Activated CD4-positive, alpha-beta T cell treated with anti-CD3 and anti-CD28 coated beads for 4 hours (primary cell): ENCODE measurements at places on chromosomes 13 and 19.
A peak's percentile ranks its signal among the peaks of the same experiment; 100 is the strongest.

- no peak for DNase-seq
These were observed 107.8 kb downstream of the SGCG start for GRCh38 chr13:23288564-23288963.

- no peak for DNase-seq
These were observed 4.4 kb downstream of the EFNB2 start for GRCh38 chr13:106530980-106531481.

DNA sequence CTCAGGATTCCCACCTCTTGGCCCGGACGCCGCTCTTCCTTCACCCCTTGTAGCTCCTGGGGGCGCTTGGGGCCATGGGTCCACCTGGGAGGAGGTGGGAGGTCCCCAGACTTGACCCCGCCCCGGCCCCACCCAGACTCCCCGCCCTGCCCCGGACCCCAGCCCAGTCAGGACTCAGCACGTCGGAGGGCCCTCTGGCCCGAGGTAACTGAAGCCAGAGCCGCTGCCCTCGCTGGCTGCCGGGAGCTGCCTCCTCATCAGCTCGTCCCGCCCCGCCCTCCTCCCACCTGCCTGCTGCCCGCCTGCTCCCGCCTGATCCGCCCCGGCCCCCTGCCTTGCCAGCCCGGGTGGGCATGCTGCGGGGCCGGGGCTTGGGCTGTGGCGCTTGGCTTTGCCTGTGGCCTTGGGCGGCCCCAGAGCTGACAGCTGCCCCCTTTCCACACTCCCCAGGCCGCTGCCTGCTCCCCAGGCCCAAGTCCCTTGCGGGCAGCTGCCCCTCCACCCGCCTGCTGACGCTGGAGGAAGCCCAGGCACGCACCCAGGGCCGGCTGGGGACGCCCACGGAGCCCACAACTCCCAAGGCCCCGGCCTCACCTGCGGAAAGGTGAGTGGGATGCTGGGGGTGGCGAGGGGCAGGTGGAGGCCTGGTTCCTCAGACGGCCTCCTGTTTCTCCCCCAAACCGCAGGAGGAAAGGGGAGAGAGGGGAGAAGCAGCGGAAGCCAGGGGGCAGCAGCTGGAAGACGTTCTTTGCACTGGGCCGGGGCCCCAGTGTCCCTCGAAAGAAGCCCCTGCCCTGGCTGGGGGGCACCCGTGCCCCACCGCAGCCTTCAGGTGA is 9.4 kb downstream of the ARHGAP33 start:
- no peak for DNase-seq

- DNase-seq: peak; percentile 75
These were observed 9.3 kb downstream of the POU2F2 start for GRCh38 chr19:42122691-42123607.

DNA sequence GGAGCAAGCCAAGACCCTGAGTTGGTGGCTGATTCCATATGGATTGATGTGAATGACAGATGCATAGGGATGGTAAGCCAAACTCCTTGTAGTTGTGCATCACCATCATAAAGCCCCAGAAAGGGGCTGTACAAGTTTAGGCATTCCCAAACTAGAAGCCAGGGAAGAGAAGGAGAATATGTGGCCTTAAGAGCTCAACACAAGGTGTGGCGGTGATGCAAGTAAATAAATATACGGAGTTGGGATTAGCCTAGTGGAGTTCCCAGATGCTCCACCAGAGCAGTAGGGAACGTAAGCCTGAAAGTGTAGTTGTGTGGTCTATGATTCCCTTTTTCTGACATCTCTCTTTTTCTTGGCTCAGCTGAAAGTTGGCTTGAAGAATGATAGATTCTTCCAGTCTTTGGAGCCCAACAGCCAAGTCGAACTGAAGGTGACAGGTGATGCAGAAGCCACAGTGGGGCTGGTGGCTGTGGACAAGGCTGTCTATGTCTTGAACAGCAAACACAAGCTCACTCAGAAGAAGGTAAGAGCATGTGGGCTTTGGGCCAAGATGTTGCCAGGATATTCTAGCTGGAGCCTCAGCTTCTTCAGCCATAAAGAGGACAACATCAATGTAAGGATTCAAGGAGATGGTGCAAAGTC is 30.1 kb downstream of the RDH8 start:
- no peak for DNase-seq

- no peak for DNase-seq
These were observed 1134.3 kb downstream of the SLITRK1 start for GRCh38 chr13:82747958-82748357.

GRCh38 chr13:106795847-106796246 is 227.9 kb upstream of the ARGLU1 start:
- no peak for DNase-seq

- no peak for DNase-seq
These were observed 194.6 kb upstream of the NBEA start for GRCh38 chr13:34747507-34747906.

DNA sequence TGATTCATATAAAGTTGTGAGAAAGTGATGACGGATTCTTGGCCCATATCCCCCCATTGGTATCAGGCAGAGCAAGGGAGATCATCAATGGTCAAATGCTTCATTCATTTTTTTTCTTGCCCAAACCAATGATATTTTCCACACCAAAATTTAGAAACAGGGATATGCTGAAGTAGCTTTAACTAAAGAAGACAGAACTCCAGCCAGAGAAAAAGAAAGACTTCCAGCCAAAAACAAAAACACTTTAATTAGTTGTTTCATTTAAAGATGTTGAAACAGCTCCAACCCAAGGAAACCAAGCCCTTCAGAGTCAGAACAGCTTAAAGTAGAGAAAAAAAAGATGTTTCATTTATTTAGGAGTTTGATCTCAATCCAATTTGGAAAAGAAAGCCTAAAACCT is 358.9 kb upstream of the NBEA start:
- DNase-seq: no peak

DNA sequence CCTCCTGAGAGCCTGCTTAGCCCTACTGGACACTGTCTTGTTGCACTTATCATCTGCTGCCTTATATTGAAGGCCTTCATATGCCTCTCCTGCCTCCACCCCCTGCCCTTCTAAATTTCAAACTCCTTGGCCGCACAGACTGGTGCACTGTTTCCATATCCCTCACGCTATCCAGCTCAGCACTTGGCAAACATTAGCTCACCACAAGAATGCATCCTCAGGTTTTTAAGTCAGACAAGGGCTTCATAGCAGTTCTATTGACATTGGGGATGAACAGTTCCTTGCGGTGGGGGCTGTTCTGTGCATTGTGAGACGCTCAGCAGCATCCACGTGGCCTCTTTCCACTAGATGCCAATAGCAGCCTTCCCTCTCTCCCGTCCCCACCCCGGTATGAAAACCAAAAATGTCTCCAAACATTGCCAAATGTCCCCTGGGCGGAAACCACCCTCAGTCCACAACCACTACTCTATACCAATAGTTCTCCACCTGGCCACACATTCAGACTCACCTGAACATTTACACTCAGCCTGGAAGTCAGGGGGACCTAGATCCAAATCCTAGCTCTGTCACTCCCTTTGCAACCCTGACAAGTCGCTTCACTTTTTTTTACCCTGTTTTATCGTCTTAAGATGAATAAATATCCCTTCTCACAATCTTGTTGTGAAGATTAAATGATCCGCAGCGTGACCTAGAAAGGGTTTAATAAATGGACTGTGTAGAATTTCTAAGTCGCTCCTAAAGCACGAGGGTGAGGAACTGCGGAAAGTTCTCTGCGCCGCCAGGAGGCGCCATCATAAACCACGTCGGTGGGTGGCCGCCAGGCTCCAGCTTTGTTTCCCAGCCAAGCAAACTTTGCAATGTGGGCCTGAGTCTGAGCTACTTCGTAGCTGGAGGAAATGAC is 3.6 kb upstream of the CEACAM3 start:
- peak; percentile 60 for DNase-seq

DNA sequence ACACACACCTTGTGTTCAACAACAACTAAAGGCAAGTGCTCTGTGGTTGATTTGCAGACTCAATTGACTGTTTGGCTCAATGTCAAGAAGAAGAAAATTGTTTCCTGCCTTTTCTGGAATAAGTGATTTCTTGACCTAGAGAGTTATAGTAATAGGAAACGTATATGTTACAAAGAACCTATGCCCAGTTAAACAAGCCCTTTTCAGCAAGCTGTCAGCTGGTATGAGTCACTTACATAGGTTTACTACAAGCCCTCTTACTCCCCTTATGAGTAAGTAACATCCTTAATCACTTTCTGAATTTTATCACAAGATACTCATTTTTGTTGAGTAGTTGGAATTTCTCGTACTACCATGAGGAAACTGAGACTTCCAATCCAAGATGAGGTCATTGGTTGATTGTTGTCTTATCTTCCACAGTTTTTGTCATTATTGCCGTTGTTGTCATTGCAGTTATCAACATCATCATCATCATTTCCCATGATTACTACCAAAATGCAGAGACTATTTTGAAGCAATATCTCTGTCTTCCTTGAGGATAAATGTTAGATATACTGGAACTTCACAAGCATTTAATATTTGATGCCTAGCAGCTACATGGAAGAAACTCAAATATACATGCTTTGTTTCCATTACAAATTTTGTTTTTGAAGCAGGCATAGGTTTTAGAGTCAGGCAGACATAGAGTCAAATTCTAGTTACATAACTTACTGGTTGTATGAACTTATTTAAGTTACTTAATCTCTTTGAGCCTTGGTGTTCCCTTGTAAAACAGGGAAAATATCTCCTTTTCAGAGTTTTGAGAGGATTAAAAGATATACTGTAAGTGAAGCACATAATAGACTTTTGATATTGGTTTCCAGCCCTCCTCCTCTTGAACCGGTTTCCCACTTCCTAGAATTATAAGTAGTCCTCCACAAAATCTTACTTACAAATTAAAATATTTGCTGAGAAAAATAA is 106.0 kb downstream of the RAP2A start:
- DNase-seq: no peak

- DNase-seq: no peak
These were observed 16.0 kb upstream of the MRI1 start for GRCh38 chr19:13748169-13748828.

- no peak for DNase-seq
These were observed 411.6 kb upstream of the SLITRK5 start for GRCh38 chr13:87259479-87260083.

DNA sequence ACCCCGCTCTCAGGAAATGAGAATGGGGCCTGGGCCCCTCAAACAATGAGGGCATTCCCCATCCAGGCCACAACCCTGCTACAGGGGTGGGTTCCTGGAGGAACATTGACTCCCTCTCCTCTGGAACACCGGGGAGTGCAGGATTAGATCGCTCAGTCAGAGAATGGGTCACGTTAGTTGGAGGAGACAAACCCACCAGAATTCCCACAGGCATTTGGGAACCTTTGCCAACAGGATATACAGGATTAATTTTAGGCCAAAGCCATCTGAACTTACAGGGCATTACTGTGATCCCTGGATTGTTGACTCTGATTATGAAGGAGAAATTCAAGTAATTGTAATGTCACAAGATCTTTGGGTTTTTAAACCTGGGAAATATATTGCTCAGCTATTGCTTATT is 2.6 kb downstream of the ERVK3-1 start:
- DNase-seq: no peak

- DNase-seq: no peak
These were observed 182.0 kb upstream of the STARD13 start for GRCh38 chr13:33467556-33467955.

DNA sequence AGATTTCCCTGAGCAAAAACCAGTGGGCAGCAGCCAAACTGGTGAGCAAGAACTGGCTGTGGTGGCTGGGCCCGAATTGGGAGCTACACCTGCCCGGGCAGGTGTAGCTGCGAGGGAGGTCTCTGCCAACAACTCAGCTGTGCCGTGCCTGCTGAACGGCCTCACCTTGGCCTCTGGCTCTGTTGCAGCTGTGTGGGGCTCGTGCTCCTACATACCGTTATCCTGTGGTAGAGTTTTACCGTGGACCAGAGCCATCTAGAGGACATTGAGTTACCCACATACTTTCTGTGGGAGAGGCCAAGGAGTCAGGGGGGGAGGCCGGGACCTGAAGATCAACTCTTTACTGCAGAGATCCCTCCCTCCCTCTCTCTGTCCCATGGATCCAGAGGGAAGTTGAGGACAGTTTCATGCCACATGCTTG is 113.2 kb downstream of the TM9SF2 start:
- peak; percentile 21 for DNase-seq

GRCh38 chr13:76735641-76736040 is 150.6 kb downstream of the KCTD12 start:
- DNase-seq: no peak

GRCh38 chr19:56324436-56324835 is 9.8 kb upstream of the ZSCAN5A start:
- DNase-seq: no peak

DNA sequence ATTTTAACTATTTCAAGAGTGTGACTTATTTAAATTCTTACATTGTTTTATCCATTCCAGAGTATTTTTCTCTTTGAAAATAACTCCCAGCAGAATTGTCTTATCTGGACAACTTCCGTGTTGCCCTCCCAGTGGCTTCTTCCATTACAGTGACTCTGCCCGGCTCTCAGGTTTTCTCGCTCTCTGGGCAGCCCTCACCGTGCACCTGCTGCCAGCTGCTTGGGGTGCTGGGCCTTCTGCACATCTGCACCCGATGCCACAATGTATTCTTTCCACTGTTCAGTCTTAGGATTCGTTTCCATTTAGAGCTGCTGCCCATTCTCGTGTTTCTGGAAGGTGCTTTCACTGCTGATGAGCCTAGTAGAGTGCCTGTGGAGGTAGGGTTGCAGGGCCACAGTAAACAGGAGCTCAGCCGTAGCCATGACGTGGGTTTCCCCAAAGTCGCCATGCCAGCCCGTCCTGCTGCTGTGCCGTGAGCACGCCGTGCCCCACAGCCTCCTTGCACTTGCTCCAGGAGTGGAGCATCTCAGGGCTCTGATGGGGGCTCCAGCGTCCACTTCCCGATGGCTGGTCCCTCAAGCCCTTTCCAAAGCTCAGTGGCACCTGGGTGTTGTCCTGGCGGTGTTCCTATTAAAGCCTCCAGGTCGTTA is 46.1 kb upstream of the DCUN1D2 start:
- DNase-seq: no peak

- DNase-seq: no peak
These were observed 28.7 kb downstream of the STK24 start for GRCh38 chr13:98548230-98548629.

GRCh38 chr13:21435231-21435630 is 23.9 kb downstream of the ZDHHC20 start:
- DNase-seq: no peak

DNA sequence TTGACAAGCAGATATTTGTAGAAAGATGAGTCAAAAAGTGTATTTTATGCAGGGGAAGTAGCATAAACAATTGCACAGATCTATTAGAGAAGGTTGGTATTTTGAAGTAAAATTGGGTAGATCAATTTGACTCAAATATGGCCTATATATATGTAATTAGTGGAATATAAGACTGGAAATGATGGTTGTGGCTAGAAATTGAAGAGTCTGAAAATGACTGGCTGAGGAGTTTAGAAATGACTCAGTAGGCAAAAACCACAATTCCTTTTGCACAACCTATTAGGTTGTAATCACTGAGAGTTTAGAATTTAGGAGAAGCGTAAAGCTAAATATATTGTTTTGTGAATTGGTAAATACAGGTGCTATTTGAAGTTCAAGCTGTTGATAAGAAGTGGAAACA is 622.6 kb upstream of the PCDH20 start:
- DNase-seq: no peak

GRCh38 chr13:26529441-26529840 is 28.0 kb upstream of the WASF3 start:
- no peak for DNase-seq
